ENCODE measurements at places on chromosomes 13 and 19.

DNA sequence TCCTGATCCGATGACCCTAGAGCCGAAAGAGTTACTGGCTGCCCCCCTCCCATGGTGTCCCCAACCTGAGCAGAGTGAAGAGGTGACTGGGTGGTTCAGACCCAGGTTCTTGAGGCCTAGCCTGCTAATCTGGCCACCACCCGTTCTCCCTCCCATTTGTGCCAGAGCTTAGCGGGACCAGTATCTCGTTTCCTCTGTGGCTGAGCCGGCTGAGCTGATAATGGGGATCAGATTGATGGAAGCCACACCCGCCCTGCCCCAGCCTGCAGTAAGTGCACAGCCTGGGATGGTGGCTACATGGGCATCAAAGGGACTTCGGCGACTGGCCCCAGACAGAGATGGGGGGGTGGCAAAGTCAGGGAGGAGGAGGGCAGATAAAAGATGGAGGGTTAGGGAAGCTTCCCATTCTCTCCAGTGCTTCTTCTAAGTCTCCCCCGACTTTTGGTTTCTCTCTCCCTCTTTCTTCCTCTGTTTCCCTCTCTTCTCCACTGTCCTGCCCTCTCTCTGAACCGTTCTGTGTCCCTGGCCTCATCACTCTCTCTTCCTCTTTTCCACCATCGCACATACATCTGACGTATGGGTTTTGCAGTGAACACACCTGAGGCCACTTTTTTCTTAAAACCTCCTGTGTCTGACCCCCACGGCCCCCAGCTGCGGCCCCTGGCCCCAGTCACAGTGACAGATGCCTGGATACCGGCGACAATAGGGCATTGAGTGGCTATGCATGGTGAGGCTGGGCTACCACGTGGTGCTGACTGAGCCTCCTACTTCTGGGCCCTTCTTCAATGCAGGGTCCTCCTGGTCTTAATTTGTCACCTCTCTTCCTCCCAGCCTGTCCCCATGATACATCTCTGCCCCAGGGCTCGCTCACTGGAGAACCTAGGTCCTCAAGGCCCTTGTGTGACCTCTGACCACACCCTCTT, 2.4 kb downstream of the ELAVL3 start:
- no peak for DNase-seq

GRCh38 chr13:26386026-26386425, 132.1 kb downstream of the CDK8 start:
- no peak for DNase-seq

DNA sequence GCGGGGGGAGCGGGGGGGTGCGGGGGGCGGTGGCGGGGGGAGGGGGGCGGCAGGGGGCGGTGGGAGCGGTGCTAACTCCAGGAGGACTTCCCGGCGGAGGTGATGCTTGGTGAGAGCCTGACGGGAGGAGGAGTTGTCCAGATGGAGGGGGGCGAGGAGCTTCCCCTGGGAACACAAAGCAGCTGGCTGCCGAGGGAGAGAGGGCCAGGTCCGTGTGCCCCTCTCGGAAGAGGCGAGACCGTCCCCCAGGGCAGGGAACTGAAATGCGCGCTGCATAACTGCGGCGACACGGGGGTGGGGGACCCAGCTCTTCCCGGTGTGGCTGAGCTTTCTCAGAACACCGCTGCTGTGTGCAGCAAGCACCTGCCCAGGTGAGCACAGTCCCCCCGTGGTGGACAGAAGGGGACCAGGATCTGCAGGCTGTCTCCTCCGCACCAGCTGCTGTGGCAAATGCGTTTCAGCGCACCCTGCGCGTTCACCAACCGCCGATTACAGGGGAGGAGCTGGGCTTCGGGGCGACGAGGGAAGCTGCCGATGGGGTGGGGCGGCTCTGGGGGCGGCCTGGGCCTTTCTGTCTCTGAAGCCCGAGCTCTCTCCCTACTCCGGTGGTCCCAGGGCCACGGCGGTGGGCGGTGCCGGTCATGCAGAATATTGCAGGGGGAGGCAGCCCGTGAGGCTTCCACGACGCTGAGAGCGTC, 54.7 kb upstream of the F7 start:
- no peak for DNase-seq

- peak; percentile 95 for DNase-seq
Observed at GRCh38 chr19:18058208-18059009, 28.3 kb downstream of the IL12RB1 start.

DNA sequence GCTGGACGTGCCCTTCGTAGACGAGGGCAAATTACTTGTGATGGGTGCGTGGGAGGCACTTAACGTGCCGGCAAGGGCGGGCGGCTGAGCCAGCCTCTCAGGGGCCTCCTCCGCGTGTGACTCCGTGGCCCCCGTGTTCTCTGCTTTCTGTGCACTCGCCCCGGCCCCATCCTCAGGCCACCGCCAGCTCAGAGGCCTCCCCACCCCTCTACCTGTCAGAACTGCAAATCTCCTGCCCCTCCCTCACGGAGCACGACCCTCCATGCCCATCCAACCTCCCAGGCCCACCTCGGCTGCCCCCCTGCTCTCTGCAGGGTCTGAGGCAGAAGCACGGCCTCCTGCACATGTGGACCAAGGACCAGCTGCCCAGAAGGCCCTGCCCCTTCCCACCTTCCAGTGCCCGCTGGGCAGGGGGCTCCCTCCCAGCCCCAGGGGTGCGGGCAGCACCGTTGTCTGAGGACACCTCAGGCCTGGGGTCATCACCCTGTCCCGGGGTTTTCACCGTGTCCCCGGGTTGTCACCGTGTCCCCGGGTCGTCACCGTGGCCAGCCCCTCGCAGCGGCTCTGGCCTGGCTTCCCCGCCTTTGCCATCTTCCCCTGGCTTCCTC, 44.5 kb downstream of the TMEM255B start:
- DNase-seq: no peak

- DNase-seq: no peak
Observed at GRCh38 chr13:86881390-86881789, 789.8 kb upstream of the SLITRK5 start.

GRCh38 chr13:47281991-47282390, 385.1 kb upstream of the HTR2A start:
- no peak for DNase-seq

- no peak for DNase-seq
Observed at GRCh38 chr13:30446126-30446500, 19.6 kb downstream of the HMGB1 start.

- no peak for DNase-seq
Observed at GRCh38 chr13:41935501-41935900, 25.4 kb downstream of the VWA8 start.

- no peak for DNase-seq
Observed at GRCh38 chr19:29596885-29597525, 9.1 kb upstream of the POP4 start.

DNA sequence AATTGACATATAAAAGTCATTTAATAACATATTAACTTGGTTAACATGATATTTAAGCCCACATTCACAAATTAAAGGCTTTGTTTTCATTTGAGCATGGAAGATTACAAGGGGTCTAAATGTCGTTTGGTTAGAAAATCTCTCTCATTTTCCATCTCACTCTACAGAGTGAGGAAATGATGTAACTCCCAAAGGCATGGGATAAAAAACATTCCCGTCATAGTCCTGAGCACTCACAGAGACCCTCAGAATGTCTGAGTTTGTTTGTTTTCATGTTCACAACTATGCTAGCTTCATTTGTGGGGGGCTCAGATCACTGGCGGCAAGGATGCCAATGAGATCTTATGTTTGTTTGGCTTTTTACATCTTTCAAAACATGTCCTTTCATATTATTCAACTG, 307.5 kb downstream of the TBC1D4 start:
- DNase-seq: no peak

DNA sequence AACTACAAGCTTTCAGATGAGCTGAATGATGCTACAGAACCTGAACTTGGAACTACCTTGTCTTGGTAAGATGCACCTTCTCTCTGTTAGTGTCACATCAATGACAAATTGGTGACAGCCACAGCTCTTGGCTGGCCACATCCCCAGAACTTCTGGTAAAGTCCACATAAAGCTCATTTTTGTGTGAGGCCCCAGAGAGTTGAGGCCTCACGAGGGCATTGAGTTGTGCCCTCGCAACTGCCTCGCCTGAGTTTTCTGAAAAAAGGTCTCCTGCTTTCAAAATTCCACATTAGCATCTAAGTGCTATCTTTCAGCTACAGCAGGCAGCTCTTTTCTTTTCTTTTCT, 42.6 kb downstream of the MRPL57 start:
- DNase-seq: no peak

DNA sequence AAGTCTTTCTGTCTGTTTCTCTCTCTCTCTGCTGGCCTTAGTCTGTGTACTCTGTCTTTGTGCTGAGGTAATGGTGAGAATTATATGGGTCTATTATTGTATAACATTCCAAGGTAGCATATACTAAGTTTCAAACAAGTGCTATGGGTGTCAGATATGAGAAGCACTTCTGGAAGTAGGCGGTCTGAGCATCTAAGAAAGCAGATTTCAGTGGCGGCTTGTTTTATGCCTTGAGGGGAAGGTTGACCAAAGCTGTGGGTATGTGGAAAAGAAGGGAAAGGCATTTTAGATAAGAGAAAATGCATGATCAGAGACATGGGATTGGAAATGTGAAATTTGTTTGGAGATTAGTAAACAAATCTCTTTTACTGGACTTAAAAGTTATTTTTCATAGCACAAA, 348.5 kb downstream of the RFC3 start:
- no peak for DNase-seq

GRCh38 chr19:15576526-15577156, 38.4 kb upstream of the CYP4F8 start:
- no peak for DNase-seq

- DNase-seq: peak; percentile 93
Observed at GRCh38 chr19:35153701-35154524, 622 bp upstream of the FXYD5 start.

DNA sequence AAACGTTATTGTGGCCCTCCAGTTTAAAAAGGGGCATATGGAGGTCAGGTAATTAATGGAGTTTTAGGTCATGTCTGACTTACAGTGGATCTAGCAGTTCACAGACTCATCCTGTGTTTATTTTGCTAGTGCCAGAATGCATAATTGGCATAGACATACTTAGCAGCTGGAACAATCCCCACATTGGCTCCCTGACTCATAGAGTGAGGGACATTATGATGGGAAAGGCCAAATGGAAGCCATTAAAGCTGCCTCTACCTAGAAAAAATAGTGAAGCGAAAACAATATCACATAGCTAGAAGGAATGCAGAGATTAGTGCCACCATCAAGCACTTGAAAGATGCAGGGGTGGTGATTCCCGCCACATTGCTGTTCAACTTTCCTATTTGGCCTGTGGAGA, 610.7 kb downstream of the SLITRK5 start:
- no peak for DNase-seq

DNA sequence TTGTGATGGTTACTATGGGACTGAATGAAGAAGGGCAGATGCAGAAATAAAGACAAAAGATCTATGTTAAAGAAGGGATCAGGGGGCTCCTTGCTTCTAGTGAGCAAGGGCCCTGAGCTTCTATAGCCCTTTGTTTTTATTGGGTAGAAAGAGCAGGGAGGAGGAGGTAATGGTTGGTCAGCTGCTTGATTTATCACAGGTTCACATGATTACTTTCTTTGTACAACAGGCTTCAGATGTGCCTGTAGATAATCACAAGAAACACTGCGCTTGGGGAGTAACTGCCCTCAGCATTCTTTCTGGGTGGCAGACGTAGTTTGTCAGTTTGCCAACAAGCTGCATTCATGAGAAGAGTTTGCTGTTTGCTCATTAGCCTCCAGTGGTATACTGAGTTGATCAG, 4.8 kb upstream of the ZNF439 start:
- no peak for DNase-seq

GRCh38 chr19:1028062-1028926, 1.9 kb downstream of the CNN2 start:
- DNase-seq: peak; percentile 88

GRCh38 chr13:99214232-99214631, 13.6 kb downstream of the UBAC2 start:
- peak; percentile 78 for DNase-seq

- DNase-seq: no peak
Observed at GRCh38 chr13:66943530-66943929, 286.6 kb downstream of the PCDH9 start.

DNA sequence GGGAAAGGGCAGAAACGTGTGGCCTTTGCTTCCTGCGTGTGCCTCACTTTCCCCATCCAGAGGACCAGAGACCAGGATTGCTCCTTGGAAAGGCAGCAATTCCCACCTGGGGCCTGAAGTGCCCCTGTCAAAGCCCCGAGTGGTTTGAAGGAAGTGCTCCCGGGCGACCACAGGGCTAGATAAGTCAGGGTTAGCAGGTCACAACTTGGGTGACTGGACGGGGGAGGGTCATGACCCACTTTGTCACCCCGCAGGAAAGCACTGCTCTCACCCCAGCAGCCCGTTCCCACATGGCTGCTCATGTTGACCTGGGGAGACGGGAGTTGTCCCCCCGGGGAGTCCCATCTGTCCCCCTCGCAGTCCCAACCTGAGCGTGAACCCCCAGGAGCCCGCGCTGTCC, 459 bp downstream of the PRAM1 start:
- no peak for DNase-seq

GRCh38 chr19:2461751-2462634, 5.2 kb upstream of the LMNB2 start:
- peak; percentile 94 for DNase-seq

GRCh38 chr19:5317321-5317720, 23.3 kb downstream of the PTPRS start:
- no peak for DNase-seq

DNA sequence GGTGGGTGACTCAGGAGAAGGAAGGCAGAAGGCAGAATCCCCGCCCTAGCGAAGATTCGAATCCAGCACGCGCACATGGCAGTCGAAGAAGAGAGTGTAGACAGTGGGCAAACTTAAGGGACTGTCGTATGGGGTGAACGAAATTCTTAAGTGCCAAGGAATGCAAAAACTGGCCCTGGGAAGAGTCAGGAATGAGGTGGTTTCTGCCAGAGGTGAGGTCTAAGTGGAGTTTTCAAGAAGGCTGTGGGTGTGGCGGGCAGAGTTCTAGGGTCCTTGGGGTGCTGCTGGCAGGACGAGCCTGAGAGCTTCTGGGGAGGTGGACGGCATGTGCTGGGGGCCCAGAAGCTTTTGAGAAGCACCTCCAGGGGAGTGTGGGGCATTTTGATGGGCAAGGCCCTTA, 63.9 kb upstream of the RNF113B start:
- DNase-seq: no peak

GRCh38 chr19:2774953-2775555, 8.0 kb downstream of the SGTA start:
- no peak for DNase-seq

DNA sequence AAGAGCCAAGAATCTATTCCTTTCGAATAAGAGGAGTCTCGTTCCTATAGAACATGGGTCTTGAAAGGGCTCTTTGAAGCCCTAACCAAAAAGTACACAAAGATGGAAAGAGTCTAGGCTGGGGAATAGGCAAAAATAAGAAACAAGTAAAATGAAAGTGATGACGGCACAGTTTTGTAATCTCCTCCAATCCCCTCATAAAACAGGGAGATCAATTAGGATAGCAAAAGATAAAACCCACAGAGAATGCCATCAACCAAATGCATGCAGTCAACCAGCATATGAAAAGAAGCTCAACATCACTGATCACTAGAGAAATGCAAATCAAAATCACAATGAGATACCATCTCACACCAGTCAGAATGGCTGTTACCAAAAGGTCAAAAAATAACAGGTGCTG, 122.4 kb upstream of the LSM14A start:
- DNase-seq: no peak

GRCh38 chr19:5718579-5719273, 1.2 kb downstream of the LONP1 start:
- peak; percentile 85 for DNase-seq

- no peak for DNase-seq
Observed at GRCh38 chr13:27834095-27834494, 41.8 kb downstream of the GSX1 start.

GRCh38 chr13:113990321-113990837, 16.5 kb upstream of the C13orf46 start:
- no peak for DNase-seq
